ENCODE measurements at places on chromosomes 1 and 21. TPM values are rescaled to one million over a fixed set of nuclear protein-coding genes. Genes with fewer than 3 reads are reported as not detected.

Gene E2F2
- total RNA-seq: 2.2 TPM

Gene BATF3
- total RNA-seq: 36.0 TPM

Gene MPL
- not detected for total RNA-seq

Gene DMRTA2
- total RNA-seq: 0.26 TPM

Gene AMPD1
- not detected for total RNA-seq

Gene ST7L
- total RNA-seq: 12.0 TPM

Gene SPRR1B
- total RNA-seq: not detected

Gene AMY2A
- not detected for total RNA-seq

Gene CFAP107
- not detected for total RNA-seq

Gene PAQR6
- total RNA-seq: 5.1 TPM

Gene ADAM30
- total RNA-seq: not detected

Gene PROK1
- total RNA-seq: not detected

Gene PADI3
- total RNA-seq: 0.89 TPM

Gene TNNT2
- total RNA-seq: not detected

Gene ANKRD13C
- 7.8 TPM for total RNA-seq

Gene AXDND1
- 0.25 TPM for total RNA-seq

Gene DDX59
- 14.1 TPM for total RNA-seq

Gene MSH4
- total RNA-seq: not detected

Gene AMY1A
- not detected for total RNA-seq

Gene SERPINC1
- total RNA-seq: not detected

Gene KLF17
- total RNA-seq: 0.48 TPM

Gene PTPRC
- not detected for total RNA-seq

Gene KRTAP12-2
- total RNA-seq: not detected

Gene AZIN2
- 0.66 TPM for total RNA-seq

Gene CD160
- total RNA-seq: not detected

Gene CDA
- total RNA-seq: 29.1 TPM

Gene DMAP1
- total RNA-seq: 19.6 TPM

Gene DHCR24
- total RNA-seq: 50.1 TPM

Gene ADGRL4
- not detected for total RNA-seq

Gene FCRLB
- 1.6 TPM for total RNA-seq

Gene FAM72D
- total RNA-seq: 6.9 TPM

Gene CD101
- 0.23 TPM for total RNA-seq

Gene LHX4
- 0.27 TPM for total RNA-seq

Gene GSTM4
- total RNA-seq: 11.1 TPM

Gene PTPN7
- total RNA-seq: not detected

Gene FAM177B
- not detected for total RNA-seq

Gene GFI1
- 0.67 TPM for total RNA-seq

Gene SMCP
- not detected for total RNA-seq

Gene PTPN14
- 13.6 TPM for total RNA-seq

Gene OR2W3
- total RNA-seq: not detected

Gene CD247
- total RNA-seq: 0.93 TPM

Gene CD34
- total RNA-seq: not detected

Gene METTL18
- total RNA-seq: 4.4 TPM

Gene FCRL5
- total RNA-seq: 0.03 TPM

Gene PKLR
- 0.04 TPM for total RNA-seq

Gene PTPRU
- 7.1 TPM for total RNA-seq
